ENCODE measurements at places on chromosomes 4 and X. TPM values are rescaled to one million over a fixed set of nuclear protein-coding genes. Genes with fewer than 3 reads are reported as not detected.

- H3K36me3 ChIP-seq, result no peaks in the 10 kb centered on the region
- no peaks in the 10 kb centered on the region for H3K4me1 ChIP-seq
- no peak overlapping the region for H3K27ac ChIP-seq
Observed at GRCh38 chr4:44738615-44739014, 12.3 kb upstream of the GNPDA2 start.

IL2 gene
- not detected for total RNA-seq

DNA sequence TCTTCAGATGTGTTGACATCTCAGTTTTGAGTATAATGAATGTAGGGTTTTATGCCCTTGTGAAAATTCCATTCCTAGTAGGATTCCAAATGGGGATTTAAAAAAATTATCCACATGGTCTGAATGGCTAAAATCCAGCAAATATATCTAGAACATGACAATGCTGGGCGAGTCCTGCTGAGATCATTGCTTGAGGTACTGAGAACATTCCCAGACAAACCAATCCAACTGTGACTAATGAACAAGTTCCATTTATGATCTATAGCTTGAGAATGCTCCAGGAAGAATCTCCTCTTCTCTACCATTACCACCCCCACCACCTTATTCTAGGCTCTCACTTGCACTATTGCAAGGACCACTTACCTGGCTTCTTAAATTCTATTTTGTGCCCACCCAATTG is 77.2 kb upstream of the IL1RAPL2 start:
- H3K36me3 ChIP-seq, result no peaks in the 10 kb centered on the region
- no peaks in the 10 kb centered on the region for H3K4me1 ChIP-seq
- no peak overlapping the region for H3K4me3 ChIP-seq
- H3K27me3 ChIP-seq, result peaks cover 27% of the 10 kb centered on the region
- no peak for DNase-seq

ZMAT1 gene
- 4.4 TPM for total RNA-seq

CXCR3 gene
- not detected for total RNA-seq

GRCh38 chr4:99586322-99586721 is 11.7 kb downstream of the MTTP start:
- no peaks in the 10 kb centered on the region for H3K27me3 ChIP-seq
- no peak for DNase-seq
- H3K4me1 ChIP-seq, result no peaks in the 10 kb centered on the region
- H3K27ac ChIP-seq, result no peak overlapping the region
- H3K36me3 ChIP-seq, result no peaks in the 10 kb centered on the region

S100G gene
- total RNA-seq, result not detected

- peaks cover 28% of the 10 kb centered on the region for H3K27me3 ChIP-seq
- no peaks in the 10 kb centered on the region for H3K36me3 ChIP-seq
- DNase-seq, result no peak
Observed at GRCh38 chr4:154189346-154189745, 302.3 kb downstream of the DCHS2 start.

DNA sequence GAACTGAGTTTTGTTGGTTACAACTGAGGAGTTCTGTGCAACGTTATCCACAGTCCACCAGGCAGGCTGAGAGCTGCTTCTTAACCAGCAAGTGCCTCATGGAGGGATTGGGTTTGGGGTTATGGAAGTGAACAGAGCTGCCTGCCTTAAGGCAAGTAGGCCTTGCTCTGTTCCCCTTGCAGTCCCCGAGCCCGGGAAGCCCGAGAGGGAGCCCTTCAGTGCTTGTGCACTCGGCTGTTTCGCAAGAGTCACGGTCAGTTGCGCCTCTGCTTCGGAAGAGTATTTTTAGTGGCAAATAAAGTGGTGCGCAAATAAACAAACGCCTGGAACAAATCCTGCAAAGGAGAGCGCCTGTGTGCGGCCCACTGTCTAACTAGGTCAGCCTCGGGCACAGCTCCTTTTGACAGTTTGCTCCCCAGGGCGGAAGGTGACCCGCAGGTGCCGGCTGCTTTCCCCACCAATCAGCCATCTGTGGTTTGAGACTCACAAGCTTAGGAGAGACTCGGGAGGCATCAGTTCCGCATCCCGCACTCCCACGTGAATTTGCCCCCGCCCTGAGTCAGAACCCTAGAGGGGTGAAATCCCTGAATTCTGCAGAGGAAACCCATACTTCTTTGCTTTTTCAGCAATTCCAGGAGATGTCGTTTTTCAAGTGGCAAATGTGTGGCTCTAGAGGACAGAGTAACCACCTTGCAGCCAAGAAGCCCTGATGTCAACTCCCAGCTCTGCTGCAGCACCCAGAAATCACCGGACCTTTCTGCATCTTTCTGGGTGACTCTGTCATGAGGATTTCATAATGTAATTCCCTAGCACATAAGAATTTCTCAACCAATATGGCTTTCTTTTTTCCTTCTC is 56.8 kb downstream of the LGI2 start:
- no peak overlapping the region for H3K27ac ChIP-seq
- H3K36me3 ChIP-seq, result no peaks in the 10 kb centered on the region
- no peak for DNase-seq
- peaks cover 18% of the 10 kb centered on the region for H3K4me1 ChIP-seq
- H3K27me3 ChIP-seq, result peaks cover 18% of the 10 kb centered on the region
- H3K4me3 ChIP-seq, result no peak overlapping the region

PCDH10 gene
- total RNA-seq, result not detected

CLTRN gene
- total RNA-seq, result 61.4 TPM

GRCh38 chrX:138711399-138712347 is at the start of gene FGF13:
TSS of gene FGF13 (minus strand) at chrX:138711717. CDS start at chrX:138711003, 714 bp downstream.
- H3K27ac ChIP-seq, result no peak within 1 kb of the TSS
- peaks cover 12% of the 10 kb centered on the region for H3K27me3 ChIP-seq
- H3K4me1 ChIP-seq, result no peaks in the 10 kb centered on the region
- H3K36me3 ChIP-seq, result no peaks in the 10 kb centered on the region
- no peak for DNase-seq

ANXA5 gene
- total RNA-seq, result 246 TPM

- no peaks in the 10 kb centered on the region for H3K4me1 ChIP-seq
- peak; percentile 78 for DNase-seq
- H3K27ac ChIP-seq, result no peak overlapping the region
- no peaks in the 10 kb centered on the region for H3K36me3 ChIP-seq
- peak overlapping the region; percentile 58 for H3K4me3 ChIP-seq
- H3K27me3 ChIP-seq, result no peaks in the 10 kb centered on the region
Observed at GRCh38 chrX:133792198-133792953, 193.0 kb downstream of the GPC3 start.

DNA sequence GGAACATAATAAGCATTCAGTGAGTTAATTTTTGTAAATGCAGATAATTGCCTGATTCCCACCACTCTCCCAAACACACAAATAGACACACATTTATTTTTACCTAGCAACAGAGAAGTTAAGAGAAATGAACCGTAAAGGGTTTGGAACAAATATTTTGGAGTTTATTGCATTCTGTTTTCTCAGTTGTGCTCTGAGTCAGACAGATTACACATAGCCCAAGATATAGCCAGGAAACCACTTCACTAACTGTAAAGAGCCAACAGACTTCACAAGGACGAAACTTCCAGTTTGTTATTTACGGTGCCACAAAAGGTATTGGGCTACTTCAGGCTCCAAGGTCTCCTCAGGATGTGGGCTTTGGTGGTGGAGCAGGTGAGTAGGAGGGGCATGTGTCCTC is 217.0 kb downstream of the BMPR1B start:
- H3K36me3 ChIP-seq, result no peaks in the 10 kb centered on the region
- no peak overlapping the region for H3K4me3 ChIP-seq
- DNase-seq, result no peak
- H3K27ac ChIP-seq, result no peak overlapping the region

GRCh38 chr4:104394406-104395167 is 100.1 kb downstream of the CXXC4 start:
- H3K36me3 ChIP-seq, result no peaks in the 10 kb centered on the region
- H3K27me3 ChIP-seq, result no peaks in the 10 kb centered on the region
- peak overlapping the region; percentile 93 for H3K27ac ChIP-seq
- peaks cover 17% of the 10 kb centered on the region for H3K4me1 ChIP-seq
- H3K4me3 ChIP-seq, result no peak overlapping the region

SPANXB1 gene
- not detected for total RNA-seq

- DNase-seq, result no peak
- no peak overlapping the region for H3K27ac ChIP-seq
- H3K36me3 ChIP-seq, result no peaks in the 10 kb centered on the region
Observed at GRCh38 chr4:105093975-105094374, 52.7 kb upstream of the TET2 start.

DNA sequence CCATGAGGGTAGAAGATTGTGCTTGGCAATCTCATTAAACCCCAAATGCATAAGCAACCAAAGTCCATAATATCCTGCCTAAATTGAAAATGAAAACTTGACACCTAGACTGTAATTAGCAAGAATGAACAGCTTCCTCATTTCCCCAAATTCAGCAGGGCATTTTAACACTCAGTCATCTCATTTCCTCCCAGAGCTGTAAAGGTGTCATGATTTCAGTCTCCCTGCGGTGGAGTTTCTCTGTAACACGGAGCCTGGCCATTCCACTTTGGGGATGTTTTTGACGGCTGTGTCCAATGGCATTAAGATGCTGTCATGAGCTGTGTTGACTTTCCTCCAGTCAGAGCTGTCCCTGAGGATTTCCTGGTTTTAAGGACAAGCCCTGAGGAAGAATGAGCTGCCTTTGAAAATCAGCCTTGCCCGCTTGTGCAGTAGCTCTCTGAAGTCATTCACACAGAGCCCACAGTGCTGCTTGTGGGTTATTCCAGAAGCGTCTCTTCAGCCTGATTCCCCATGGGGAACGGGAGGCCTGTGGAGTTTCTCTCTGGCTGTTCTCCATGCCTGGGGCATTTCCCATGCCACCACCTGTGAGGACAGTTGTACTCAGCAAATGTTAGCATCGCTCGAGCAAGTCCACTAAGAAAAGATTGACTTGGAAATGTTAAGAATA is 187.0 kb downstream of the MID1 start:
- H3K27ac ChIP-seq, result no peak overlapping the region
- DNase-seq, result no peak
- no peak overlapping the region for H3K4me3 ChIP-seq
- no peaks in the 10 kb centered on the region for H3K4me1 ChIP-seq
- H3K36me3 ChIP-seq, result no peaks in the 10 kb centered on the region

PPARGC1A gene
- total RNA-seq, result 7.6 TPM

- H3K4me3 ChIP-seq, result no peak overlapping the region
- no peaks in the 10 kb centered on the region for H3K4me1 ChIP-seq
- no peak for DNase-seq
- H3K27ac ChIP-seq, result no peak overlapping the region
Observed at GRCh38 chr4:18366136-18366535, 344.6 kb upstream of the LCORL start.

DNA sequence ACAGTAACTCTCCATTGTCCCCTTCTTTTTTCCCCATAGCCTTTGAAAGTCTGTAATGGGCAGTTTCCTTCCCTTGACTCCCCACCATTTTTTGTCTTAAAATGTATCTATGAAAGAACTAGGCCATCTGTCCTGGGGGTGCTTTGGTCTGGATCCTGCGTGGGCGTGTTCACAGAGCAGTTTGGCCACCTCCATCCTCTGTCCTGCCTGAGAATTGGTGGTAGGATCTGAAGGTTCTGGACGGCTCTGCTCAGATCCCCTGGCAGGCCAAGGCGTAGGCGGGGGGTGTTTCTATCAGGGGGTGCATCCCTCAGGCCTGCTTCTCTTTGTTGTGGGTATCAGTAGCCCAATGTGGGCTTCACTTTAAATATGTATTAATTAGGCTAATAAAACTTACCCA is 107.1 kb downstream of the FAM193A start:
- no peak overlapping the region for H3K27ac ChIP-seq
- no peak for DNase-seq
- H3K36me3 ChIP-seq, result peaks cover 28% of the 10 kb centered on the region
- H3K4me3 ChIP-seq, result no peak overlapping the region
- no peaks in the 10 kb centered on the region for H3K4me1 ChIP-seq
- no peaks in the 10 kb centered on the region for H3K27me3 ChIP-seq

DNA sequence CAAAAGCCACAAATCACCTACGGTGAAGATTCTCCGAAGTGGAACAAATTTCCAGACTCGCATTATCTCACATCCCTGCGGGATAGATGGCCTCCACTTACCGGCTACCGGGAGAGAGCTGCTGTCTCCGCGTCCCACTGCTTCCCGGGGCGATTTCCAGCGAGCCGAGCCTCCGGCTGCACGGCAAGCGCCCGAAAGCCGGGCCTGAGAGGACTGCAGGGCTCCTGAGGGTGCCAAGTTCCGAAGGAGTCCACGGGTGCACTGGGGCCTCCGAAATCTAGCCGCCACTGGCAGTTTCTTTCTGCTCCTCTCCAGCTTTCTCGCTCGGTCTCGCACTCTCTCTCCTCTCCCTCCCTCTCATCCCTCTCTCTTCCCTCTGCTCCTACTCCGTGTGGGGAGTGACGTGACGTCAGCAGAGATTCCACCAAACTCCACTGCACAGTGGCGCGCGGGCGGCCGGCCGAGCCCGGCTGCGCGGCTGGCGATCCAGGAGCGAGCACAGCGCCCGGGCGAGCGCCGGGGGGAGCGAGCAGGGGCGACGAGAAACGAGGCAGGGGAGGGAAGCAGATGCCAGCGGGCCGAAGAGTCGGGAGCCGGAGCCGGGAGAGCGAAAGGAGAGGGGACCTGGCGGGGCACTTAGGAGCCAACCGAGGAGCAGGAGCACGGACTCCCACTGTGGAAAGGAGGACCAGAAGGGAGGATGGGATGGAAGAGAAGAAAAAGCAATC is 14.0 kb upstream of the PITX2 start:
- no peak overlapping the region for H3K27ac ChIP-seq
- peaks cover 6% of the 10 kb centered on the region for H3K36me3 ChIP-seq
- no peaks in the 10 kb centered on the region for H3K27me3 ChIP-seq
- no peak for DNase-seq
- no peak overlapping the region for H3K4me3 ChIP-seq

GRCh38 chrX:55008571-55009358 is 8.6 kb downstream of the APEX2 start:
- DNase-seq, result no peak
- H3K36me3 ChIP-seq, result peaks cover 10% of the 10 kb centered on the region
- H3K4me1 ChIP-seq, result peaks cover 31% of the 10 kb centered on the region
- H3K4me3 ChIP-seq, result no peak overlapping the region
- no peaks in the 10 kb centered on the region for H3K27me3 ChIP-seq

- H3K27me3 ChIP-seq, result peaks cover 82% of the 10 kb centered on the region
- H3K4me3 ChIP-seq, result no peak overlapping the region
- H3K36me3 ChIP-seq, result no peaks in the 10 kb centered on the region
- no peak for DNase-seq
Observed at GRCh38 chrX:153829549-153829798, 870 bp downstream of the PDZD4 start.

PRRG3 gene
- not detected for total RNA-seq

- peaks cover 13% of the 10 kb centered on the region for H3K36me3 ChIP-seq
- DNase-seq, result no peak
- no peaks in the 10 kb centered on the region for H3K4me1 ChIP-seq
- H3K27ac ChIP-seq, result peak overlapping the region; percentile 11
- no peak overlapping the region for H3K4me3 ChIP-seq
- no peaks in the 10 kb centered on the region for H3K27me3 ChIP-seq
Observed at GRCh38 chrX:107666931-107667330, 38.6 kb downstream of the PRPS1 start.

GRCh38 chr4:13126976-13127910 is 356.9 kb downstream of the RAB28 start:
- no peaks in the 10 kb centered on the region for H3K27me3 ChIP-seq
- no peaks in the 10 kb centered on the region for H3K36me3 ChIP-seq
- no peaks in the 10 kb centered on the region for H3K4me1 ChIP-seq
- no peak for DNase-seq
- no peak overlapping the region for H3K4me3 ChIP-seq

GRCh38 chr4:74755486-74755885 is 38.8 kb downstream of the BTC start:
- DNase-seq, result no peak
- no peaks in the 10 kb centered on the region for H3K36me3 ChIP-seq
- no peak overlapping the region for H3K4me3 ChIP-seq
- H3K4me1 ChIP-seq, result no peaks in the 10 kb centered on the region

FIP1L1 gene
- total RNA-seq, result 45.7 TPM

GRCh38 chr4:176622251-176622948 is 170.3 kb downstream of the VEGFC start:
- H3K27ac ChIP-seq, result no peak overlapping the region
- no peaks in the 10 kb centered on the region for H3K4me1 ChIP-seq
- H3K36me3 ChIP-seq, result no peaks in the 10 kb centered on the region
- no peak for DNase-seq

Measured in Calu3 (cell line).